NCI-H446 treated with DMSO at 0.1 percent for 48 hours (cell line): ENCODE measurements at places on chromosomes 4 and X.

GRCh38 chr4:10082459-10083272 is 33.9 kb downstream of the WDR1 start:
- DNase-seq = no peak

DNA sequence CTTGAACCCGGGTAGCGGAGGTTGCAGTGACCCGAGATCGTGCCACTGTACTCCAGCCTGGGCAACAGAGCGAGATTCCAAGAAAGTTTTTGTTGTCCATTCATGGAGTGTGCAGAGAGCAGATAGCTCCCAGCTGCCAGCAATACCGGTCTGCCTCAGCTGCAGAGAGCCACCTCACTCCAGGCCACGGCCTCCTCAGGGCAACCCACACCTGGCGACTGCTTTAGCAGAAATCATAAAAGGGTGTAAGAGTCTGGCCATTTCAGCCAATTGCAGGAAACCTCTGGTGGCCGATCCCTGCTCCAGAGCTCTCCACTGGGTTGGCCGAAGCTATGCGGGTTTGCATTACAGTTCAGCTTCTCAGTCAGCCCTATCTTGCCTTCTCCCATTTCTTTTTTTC is 227.4 kb upstream of the BCOR start:
- no peak for DNase-seq

GRCh38 chr4:151991001-151991883 is 230.4 kb upstream of the GATB start:
- no peak for DNase-seq

- DNase-seq = peak; percentile 58
Measured at GRCh38 chr4:90189946-90190345, 62.8 kb downstream of the CCSER1 start.

- DNase-seq = no peak
Measured at GRCh38 chr4:136562834-136563233, 969.5 kb downstream of the PCDH18 start.

- DNase-seq = no peak
Measured at GRCh38 chr4:1516261-1516660, 110.0 kb upstream of the NKX1-1 start.

DNA sequence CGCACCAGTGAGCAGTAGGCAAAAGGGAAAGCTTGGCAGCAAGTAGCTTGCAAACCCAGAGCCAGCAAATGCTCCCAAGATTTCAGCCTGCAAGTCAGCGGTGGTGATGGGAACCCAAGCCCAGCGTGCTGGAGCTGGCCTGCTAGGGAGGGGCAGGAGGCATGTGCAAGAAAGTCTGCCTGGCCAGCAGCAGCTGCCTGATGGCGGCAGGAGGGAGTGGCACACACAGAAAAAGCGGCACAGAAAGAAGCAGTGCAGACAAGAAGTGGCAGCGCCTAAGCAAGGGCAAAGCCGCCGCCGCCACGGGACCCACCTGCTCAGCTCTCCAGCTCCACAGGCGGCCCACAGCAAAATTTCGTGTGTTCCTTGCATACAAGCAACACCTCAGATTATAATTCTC is 1206.5 kb upstream of the PABPC4L start:
- DNase-seq = no peak

DNA sequence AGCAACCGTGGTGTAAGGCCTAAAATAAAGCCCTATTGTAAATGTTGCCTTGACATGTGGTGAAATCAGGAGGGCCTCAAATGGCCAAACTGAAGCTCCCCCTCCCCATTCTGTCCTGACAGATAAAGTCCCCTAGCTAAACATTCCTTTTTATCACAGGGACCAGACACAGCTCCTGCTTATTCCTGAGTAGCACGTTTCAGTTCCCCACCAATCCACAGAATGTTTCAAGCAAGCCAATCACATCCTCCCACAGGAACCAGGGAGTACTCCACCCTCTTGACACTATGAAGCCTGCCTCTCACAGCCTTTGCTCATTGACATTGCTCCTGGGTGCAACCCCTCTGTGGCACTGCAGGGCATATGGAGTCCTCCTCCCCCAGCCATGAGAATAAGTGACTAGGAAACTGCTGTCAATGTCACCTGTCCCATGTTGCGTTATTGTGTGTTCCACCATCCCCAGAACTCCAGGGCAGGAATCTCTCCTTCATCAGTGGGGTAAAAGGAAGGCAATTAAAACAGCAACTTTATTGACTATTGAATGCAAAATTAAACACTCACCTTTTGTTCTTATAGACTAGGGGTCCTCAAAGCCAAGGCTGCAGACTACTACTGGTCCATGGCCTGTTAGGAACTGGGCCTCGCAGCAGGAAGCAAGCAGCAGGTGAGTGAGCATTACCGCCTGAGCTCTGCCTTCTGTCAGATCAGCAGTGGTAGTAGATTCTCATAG is 128.1 kb downstream of the COL25A1 start:
- DNase-seq = no peak

GRCh38 chr4:57043347-57044251 is 64.9 kb downstream of the POLR2B start:
- DNase-seq = no peak

DNA sequence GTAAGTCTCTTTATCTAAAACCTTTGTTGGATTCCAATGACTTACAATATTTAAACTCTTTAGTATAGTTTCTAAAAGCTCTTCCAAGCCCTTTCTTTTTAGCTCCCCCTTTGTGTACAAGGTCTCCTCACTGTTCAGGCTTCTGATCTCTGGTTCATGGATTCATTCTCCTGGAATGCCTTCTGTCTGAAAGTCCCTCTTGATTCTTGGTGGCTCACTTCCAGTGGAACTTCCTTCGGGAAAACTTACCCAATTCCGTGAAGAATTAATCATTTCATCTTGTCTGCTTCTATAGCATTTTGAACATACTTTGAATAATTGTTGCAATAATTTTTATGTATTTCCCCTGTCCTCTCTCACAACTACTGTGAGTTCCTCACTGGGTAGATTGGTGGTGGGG is 3.6 kb downstream of the ARHGAP24 start:
- no peak for DNase-seq

DNA sequence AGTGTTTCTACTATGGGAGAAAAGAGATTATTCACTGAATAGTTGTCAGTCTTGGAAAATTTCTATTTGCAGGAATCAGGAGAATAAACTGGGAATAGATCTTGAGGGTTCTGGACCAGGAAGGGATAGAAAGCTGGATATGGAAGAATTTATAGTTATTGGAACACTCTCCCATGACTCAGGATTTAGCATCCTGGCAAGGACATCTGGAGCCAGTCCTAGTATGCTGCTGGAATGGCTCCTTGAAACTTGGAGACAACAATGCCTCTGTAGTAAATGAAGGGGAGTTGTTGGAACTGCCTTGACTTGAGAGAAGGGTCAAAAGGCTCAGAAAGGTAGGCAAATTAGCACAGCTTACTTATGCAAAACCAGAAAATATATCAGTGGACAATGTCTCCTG is 23.5 kb upstream of the THOC2 start:
- DNase-seq = no peak

DNA sequence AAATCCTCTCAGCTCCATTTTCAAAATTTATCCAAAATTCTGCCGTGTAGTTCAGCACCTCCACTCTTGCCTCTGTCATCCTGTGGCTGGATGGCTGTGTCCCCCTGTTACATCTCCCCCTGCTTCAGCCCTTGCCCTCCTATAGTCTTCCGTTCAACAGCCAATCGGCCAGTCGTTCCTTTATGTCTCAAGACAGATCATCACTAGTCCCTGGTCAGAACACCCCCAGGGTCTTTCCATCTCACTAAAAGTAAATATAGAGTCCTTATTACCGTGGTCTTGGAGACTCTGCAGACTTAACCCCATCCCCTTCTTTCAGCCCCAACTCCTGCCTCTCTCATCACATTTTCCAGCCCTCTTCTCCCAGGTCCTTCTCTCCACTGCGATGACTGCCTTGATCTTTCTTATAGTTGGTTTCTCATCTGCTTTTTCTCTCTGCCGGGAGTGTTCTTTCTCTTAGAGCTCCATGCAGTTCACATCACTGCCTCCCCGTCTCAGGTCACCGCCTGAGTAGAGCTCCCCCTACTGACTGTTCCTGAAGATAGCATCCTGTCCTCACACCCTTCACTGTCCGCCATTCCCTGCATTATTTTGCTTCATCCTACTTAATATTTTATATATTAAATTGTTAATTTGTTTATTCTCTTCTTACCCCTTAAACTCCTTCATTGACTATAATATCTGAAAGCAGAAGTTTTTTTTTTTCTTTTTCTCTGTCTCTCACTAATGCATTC is 736.9 kb upstream of the MAGEB2 start:
- no peak for DNase-seq

- DNase-seq = no peak
Measured at GRCh38 chr4:177323416-177323815, 13.7 kb downstream of the NEIL3 start.

- DNase-seq = peak; percentile 24
Measured at GRCh38 chr4:153261914-153262313, 57.7 kb downstream of the TRIM2 start.

GRCh38 chrX:107135049-107135964 is 16.7 kb upstream of the RBM41 start:
- no peak for DNase-seq
